CD4-positive, alpha-beta T cell treated with Interleukin-1 beta for 1 hour (primary cell): ENCODE measurements at places on chromosomes 6 and 20.

DNA sequence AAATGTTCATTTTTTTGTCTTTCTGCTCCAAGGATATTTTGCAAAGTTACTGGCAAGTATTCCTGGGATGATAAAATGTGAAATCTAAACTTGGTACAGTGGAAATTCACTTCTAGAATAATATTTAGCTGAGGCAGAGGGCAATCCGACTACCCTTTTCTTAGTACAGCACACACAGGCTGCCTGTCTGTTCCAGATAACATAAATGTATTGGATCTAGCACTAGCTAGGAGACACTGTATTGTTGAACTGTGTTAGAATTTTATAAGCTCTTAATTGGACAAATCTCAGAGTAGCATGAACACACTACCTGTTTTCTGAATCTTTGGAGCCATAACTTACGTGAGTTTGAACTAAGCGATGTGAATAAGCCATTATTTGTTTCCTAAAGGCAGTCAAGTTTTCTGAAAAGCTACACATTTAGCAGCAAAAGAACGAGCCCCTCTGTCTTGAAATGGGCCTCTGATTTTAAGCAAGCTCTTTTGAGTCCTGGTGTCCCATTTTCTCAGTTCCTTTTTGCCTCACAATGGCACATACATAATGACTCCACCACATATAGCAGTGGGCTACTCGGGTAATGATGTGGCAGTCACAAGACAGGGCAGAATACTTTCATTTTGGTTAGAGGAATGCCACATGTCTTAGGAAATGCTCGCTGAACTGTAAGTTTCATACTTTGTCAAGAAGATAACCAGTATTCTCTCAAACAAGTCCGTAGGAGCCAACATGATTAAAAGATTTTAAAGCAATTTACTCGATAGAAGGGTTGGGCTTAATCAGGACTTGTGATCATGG, 116.5 kb upstream of the ESR1 start:
- peak; percentile 23 for DNase-seq

GRCh38 chr6:68628161-68628560, 6.9 kb upstream of the ADGRB3 start:
- no peak for DNase-seq

DNA sequence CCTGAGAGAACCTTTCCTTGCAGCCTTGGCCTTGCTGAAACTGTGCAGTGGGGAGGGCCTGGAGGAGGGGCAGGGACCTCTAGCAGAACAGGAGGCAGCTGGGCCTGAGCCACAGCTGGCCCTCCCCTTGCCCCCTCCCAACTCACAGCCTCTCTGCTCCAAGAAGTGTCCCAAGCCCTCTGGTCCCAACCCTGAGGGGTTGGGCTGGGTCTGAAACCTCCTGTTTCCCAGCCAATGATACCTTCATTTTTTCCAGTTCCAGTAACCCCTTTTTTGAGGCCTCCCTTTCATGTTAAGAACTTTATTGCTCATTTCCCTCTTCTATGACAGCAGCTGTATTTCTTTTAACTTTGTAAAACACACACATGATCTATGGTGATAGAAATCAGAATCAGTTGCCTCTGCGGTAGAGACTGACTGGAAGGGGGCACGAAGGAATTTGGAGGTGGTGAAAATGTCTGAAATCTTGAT, 17.9 kb upstream of the ARMC12 start:
- no peak for DNase-seq

DNA sequence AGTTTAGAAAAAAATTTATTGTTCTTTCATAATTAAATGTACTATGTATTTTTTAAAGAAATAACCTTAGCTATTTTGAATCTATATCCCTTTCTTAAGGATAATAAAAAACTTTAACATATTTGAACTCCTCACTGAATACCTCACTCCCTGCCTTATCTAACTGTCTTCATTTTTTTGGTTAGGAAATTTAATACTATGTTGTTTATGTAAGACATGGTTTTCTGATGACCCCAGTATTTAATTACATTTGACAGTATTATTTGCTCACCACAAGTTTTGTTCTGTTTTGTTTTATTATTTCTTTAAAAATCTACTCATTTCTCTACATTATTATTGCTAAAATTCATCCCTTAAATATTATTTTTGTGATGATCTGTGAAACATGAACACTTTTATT, 394.4 kb upstream of the ADGRB3 start:
- no peak for DNase-seq

DNA sequence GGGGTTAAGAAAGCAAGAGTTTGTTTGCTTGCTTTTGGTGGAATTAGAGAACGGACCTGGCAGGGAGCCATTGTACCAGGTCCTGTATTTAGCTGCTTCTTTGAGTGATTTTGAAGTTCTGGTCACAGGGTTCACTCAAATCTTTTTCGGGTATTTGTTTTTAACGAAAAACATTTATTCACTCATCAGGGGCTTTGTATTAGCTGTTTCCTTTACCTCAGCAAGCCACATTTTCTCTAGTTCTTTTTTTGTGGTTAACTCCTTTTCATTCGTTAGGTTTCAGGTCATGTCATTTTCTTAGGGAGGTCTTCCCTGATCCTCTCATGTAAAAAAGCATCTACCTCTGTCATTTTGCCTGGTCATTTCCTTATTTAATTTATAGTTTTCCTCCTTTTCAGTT, 1502.2 kb downstream of the GRIK2 start:
- no peak for DNase-seq

- DNase-seq, result no peak
Measured at GRCh38 chr6:146595972-146596731, 2.6 kb upstream of the ADGB start.

- peak; percentile 84 for DNase-seq
Measured at GRCh38 chr6:25056130-25056529, 120.4 kb upstream of the RIPOR2 start.

DNA sequence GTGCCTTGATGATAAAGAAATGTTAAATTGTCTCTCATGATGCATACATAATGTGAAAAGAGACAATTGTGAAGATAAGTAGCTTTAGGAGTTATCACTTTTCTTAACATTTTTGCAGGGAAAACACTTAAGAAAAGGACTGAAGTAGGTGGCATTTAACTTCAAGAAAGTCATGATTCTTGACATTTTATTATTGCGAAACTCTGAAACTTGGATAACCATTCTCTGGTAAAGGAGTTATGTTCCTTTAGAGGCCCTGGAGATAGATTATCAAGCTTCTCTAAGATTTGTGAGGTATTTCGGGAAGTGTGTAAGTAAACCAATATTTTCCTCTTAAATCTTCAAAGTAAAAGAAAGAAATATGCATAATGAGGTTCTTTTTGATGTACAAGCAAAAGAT, 38.5 kb downstream of the HTR1B start:
- DNase-seq, result no peak

DNA sequence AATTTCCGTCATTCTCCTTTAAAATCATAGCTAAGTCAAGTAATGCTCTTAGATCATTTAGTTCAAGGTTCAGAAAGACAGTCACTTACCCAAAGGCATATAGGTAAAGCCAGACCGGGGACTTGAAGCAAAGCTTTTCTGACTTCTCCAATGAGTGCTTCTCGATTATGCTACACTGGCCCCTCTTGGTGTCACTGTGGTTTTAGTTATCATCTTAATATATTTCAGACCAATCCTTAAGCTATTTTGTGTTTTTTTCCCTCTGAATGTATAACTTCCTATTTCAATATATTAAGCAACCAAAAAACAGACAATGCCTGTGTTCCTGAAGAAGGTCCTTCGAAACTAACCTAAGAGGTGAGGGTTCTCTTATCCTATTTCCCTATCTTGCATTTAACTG, 3.9 kb downstream of the PRDM1 start:
- no peak for DNase-seq

- no peak for DNase-seq
Measured at GRCh38 chr20:53621482-53622246, 28.0 kb upstream of the ZNF217 start.

- DNase-seq, result no peak
Measured at GRCh38 chr6:11601776-11602605, 64.4 kb downstream of the TMEM170B start.

DNA sequence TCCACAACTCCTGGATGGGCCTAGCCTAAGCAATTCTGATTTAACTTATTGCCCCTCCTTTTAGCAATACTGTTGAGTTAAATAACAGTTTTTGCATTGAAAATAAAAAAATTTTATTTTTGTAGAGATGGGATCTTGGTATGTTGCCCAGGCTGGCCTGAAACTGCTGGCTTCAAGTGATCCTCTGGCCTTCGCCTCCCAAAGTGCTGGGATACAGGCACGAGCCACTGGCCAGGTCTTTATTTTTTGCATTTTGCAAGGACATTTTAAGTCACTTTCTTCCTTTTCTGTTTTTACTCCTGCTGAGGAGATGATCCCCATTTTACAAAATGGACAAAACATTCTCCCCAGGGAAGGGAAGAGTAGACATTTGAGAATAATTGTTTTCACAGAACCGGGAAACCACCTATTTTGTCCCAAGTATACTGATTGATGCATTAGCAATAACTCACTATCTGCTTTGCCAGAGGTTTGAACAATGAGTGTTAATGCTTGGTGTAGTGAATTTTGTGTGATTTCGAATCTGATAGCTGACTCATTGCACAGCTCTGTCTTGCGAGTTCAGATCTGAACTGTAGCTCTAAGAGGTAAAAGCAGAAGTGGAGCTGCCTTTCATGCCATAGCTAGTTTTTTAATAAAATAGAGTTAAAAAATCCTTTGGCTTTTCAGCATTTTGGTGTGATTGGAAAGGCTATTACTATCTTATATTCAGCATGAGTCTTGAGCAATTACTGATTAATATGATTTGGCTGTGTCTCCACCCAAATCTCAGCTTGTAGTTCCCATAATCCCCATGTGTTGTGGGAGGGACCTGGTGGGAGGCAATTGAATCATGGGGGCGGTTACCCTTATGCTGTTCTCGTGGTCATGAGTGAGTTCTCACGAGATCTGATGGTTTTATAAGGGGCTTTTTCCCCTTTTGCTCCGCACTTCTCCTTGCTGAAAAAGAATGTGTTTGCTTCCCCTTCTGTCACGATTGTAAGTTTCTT, 20.9 kb downstream of the IGF2R start:
- DNase-seq, result no peak

DNA sequence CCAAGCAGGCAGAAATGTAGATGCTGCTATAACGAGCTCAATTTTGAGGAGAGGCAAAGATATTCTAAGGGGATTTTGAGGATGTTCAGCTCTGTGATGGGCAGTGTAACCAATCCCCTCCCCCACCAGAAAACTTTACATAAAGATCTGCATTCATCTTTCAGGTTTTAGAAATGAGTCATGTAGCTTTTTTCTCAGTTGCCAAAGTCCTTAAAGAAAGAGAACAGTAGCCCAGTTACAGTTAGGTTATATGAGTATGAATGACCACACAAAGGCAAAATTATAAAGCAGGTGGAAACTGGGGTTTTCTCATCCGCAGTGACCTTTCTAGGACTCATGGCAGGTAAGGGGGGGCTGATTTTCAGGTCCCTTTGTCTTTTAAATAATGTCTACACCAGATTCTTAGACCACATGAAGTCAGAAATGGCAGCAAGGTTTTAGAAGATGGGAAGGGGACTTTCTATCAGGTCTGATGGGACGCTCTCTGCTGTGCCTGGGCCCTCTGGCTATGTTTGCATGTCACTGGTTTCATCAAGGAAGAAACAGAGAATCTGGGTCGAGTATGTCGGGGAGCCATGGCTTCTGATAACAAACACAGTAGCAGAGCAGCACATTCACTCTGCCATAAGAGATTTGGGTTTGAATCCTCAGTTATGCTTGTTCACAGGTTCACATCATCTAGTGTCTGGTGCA, 94.7 kb downstream of the CLIC5 start:
- no peak for DNase-seq

DNA sequence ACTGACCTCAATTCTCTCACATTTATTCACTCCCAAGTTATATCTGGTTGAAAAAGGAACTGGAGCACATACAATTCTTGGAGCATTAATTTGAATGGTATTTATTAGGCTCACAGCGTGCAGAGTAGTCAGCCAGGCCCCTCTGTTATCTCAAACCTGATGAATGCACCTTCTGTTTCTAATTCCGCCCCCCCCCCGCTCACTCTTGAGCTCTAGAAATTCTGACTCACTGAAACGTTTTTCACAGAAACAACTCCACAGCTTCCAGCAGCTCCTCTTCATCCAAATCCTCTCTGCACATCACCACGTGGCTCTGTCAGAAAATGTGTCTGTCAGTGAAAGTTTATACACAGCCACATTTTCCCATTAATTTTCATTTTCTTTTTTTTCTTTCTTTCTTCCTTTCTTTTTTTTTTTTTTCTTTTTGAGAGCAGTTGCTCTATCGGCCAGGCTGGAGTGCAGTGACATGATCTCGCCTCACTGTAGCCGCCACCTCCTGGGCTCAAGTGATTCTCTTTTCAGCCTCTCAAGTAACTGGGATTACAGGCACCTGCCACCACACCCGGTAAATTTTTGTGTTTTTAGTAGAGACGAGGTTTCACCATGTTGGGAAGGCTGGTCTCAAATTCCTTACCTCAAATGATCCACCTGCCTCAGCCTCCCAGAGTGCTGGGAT, 109.4 kb downstream of the TBXT start:
- no peak for DNase-seq

- DNase-seq, result no peak
Measured at GRCh38 chr6:101085327-101085726, 204.2 kb upstream of the ASCC3 start.

- DNase-seq, result no peak
Measured at GRCh38 chr6:100453701-100454521, 10.8 kb downstream of the SIM1 start.

DNA sequence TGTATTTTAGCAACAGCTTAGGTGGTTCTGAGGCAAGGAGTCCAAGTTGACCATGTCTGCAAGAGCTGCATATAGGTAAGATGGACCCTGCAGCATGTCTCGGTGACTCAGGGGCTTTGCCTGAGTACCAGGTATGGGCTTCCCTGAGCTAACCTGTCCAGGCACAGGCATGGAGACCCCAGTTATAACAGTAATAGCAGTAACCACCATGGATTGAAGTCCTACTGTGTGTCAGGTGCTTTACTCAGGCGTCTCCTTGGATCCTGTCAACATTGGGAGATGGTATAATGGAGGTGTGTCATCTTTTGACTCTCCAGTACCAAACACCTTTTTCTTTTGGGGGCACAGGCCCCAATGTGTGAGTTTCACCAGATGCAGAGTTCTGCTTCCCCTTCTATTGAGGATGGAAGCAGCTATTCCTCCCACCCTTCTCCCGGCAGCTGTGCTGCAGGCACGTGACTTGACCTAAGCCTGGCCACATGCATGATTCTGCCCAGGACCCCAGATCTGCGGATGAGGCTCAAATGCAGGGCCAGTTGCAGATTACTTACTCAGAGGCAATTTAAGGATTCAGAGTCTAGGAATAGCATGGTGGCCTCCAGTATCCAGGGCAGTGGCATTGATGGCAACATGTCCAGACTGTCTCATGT, 13.8 kb downstream of the TREM1 start:
- DNase-seq, result no peak
